T-helper 1 cell (primary cell): ENCODE measurements at places on chromosomes 11 and 22.

DNA sequence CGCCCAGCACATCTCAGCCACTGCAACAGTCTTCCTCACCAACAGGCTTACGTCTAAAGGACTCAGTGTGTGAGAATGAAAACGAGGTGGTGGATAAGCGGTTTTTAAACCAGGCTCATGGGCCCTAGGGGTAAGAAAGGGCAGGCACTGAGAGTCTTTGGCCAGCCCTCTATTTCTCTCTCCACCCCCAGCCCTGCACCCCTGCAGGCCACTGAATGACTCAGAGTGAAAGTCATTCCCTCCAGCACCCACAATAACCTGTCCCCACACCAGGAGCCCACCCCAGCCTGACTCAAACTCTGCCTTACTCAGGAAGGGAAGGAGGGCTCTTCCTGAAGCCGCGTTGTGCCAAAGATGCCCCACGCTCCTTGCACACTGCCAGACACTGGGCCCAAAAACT lies 72.0 kb downstream of the LARGE1 start:
- no peak for DNase-seq

- no peak for DNase-seq
Observed at GRCh38 chr11:117842131-117842941, 17.8 kb upstream of the FXYD2 start.

DNA sequence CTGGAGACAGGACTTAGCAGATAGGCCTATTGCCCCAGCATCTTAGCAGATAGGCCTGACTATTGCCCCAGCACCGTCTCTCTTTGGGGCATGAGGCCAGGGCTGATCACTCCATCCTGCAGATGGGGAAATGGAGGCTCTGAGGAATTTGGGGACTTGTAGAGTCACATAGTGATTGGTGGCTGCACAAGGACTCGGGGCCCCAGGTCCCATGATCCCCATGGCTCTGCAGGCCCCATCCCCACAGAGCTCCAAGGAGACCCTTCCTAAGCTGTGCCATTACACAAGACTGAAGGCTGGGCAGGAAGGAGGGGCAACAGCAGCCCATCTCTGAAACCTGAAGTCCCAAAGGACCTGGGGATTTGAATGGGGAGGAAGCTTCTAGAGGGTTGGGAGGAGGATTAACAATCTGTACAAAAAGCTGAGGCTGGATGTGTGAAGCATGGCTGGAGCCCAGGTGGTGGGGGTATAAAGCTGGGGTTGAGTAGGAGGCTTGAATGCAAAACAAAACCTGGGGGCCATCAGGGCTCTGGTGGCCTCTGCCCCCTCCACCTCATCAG lies 1.6 kb downstream of the ARAP1 start:
- DNase-seq = no peak

DNA sequence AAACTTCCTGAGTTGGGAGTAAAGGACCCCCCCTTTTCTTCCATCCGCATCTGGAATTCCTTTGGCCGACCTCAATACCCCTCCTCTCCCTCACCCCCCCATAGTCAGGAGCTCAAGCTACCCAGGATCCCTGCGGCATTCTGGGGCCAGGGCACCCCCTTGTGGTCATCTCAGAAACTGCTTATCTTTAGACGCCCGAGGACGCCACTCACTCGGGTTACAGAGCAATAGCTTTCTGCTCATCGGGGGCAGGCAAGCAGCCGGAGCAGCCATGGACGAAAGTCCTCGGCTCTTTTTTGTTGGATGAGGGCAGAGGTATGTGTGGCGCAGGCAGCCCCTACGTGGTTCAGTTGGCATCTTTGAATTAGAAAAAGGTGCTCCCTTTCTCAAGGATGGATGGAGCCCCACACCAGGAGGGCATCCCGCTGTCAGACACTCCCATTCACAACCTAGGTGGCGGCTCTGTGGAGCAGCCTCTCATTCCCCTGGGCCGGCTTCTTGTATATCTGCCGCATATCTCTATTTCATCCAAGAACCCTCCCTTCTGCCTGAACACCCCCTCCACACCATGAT lies 2.3 kb downstream of the C1QTNF5 start:
- DNase-seq = peak; percentile 46

DNA sequence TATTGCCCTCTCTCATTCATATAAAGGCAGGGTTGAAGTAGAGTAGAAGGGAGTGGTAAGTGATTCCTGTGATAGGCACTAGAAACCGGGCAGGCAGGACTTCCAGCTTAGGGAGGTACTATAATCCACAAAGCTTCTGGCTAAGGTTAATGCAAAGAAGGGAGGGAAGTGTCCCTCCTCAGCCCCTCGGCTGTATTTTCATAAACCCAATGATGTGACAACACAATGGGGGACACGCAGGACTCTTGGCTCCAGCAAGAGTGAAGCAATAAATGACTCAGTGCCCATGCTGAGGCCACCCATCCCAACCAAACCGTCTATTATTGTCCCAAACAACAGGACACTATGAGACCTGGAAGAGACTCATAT lies 90.7 kb downstream of the ETS1 start:
- DNase-seq = no peak

DNA sequence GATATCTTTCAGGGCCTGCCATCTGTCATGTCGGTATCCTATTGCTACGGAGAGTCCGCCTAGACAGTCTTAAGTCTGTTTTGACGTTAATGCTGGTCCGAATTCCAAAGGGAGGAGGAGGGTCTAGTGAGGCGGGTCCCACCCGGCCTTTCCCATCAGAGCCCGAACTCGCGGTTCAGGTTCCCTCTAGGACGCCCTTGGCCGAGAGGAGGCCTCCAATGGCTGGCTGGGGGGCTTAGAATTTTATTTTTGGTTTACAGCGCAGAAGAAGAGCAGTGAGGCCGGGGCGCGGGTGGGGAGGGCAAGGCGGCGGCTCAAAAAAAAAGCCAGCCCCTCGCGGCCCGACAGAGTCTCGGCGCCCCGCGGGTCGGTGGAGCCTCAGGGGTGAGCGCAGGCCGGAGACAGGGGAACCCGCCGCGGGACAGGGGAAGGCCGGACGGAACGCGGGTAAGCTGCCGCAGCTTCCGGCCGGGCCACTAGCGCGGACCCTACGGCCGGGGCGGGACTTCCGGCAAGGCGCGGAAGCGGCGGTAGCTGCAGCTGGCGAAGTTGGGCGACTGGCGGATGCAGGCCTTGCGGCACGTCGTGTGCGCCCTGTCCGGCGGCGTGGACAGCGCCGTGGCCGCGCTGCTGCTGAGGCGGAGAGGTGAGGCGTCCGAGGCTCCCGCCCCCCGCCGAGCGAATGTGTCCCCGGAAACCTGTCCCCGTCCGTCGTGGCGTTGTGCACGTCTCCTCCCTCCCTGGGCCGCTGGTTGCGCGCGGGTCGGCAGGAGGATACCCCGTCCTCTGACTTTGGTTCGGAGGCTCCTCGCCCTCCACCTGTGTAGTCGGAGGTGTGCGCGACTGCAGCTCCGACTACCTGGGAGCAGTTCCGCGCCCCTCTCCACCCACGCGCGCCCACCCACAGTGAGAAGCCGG lies at the start of gene TRMU:
TSS of gene TRMU (plus strand) at position 514 of the 918 bp plus-strand sequence. CDS start at position 565, 51 bp downstream.
- peak; percentile 84 for DNase-seq

DNA sequence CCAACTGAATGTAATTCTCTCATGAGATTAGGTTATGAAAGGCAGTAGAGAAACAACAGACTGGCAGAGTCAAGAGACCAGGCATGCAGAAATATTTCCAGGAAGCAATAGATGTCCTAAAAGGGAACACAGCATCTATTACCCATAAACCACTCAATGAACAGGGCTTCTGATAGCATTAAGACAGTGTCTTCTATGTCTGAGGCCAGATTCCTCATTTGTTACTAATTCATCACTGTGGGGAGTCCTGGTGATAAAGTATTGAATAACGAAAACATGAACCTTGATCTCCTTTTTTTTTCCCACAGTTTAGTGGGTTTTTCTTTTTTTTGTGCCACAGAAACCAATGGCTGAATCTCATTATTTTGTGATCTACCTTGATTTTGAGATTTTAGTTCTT lies 339.0 kb downstream of the METTL15 start:
- no peak for DNase-seq

- DNase-seq = no peak
Observed at GRCh38 chr11:93741882-93742226, 382 bp downstream of the C11orf54 start.

- DNase-seq = no peak
Observed at GRCh38 chr11:81494431-81494830, 1239.2 kb downstream of the FAM181B start.

DNA sequence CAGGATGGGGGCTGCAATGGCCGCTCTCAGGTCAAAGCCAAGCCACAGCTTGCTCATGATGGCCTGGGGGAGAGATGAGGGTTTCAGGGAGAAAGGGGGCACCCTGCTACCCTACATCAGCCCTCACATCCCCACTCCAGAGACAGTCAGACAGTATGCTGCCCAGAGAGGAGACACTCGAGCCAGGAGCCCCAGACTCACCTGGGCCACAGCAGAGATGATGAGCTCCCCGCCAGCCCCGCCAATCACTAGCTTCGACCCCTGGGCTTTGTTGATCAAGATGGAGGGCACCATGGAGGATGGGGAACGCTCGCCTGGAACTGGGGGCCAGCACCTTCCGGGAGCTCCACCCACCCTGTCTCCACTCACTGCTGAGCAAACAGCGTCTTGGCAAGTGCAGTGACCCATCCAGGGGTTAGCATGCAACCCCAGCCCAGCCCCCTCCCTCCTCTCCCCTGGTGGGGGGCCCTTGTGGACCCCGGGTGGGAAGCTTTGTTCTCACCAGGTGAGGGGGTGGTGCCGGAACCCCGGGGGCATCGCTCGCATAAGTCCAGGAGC lies 19.8 kb downstream of the GGT5 start:
- no peak for DNase-seq

GRCh38 chr22:27835446-27835845 lies 33.9 kb upstream of the MN1 start:
- DNase-seq = no peak

GRCh38 chr11:107804971-107805370 lies 53.6 kb downstream of the SLC35F2 start:
- DNase-seq = no peak

DNA sequence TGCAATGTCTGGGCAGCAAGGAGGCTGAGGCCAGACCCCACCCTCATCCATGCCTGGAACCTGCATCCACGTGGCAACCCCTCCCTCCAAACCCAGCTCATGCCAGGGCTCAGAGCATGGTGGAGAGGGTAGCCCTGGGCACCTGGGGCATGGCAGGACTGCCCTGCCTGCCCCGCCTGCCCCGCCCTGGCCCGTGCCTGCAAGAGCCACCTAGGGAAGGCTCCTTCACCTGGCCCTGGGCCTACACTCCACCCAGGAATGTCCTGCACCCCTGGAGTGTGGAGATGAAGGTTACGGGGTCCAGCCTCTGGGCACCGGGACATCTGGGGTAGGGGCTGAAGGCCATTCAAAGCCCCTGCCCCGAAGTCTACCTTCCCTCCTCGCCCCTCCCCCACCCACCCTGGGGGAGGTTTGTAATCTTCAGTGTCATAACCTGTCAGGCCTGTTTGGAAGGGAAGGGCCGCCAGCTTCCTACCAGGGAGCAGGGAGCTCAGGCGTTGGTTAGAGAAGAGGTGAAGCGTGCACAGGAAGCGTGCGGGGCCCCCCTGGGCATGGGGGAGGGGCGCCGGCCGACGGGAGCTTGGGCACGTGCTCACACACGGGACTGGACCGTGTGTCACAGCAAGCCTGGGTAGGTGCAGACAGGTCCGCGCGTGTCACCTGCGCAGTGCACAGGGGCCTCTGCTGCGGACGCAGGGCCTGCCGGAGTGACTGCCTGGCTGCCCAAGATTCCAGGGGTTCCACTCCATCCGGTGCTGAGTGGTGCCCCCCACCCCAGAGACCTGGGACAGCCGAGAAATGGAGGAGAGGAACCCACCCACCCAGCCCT lies 30.7 kb upstream of the TH start:
- no peak for DNase-seq

DNA sequence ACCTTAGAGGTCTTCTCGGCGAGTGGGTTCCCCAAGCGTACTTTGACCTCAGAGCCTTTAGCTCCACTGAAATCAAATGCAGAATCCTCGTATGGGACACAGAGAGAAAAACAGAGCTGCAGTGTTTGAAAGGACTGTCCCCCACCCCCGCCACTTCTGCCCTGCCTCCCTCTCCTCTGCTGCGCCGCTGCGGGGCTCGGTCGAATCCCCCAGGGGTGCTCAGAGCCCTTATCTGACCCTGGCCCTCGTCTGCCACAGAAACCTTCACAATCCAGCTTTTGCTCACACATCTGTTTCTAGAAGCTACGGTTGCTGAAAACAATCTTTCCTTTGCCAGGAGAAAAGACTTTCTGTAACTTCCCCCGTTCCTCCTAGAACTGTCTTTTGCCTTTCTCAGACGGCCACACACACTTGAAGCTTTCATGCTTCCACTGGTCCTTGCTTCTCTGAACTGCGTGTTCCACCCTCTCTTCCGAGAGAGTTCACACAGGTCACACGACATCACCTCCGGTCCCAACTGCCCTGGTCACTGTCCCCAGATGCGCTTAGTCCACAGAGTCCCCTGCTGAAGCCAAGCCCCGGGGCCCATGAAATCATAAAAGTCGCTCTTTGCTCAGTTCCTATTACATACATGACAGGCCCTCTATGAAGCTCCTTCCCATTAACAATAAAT lies 3.7 kb downstream of the SMIM35 start:
- DNase-seq = no peak

DNA sequence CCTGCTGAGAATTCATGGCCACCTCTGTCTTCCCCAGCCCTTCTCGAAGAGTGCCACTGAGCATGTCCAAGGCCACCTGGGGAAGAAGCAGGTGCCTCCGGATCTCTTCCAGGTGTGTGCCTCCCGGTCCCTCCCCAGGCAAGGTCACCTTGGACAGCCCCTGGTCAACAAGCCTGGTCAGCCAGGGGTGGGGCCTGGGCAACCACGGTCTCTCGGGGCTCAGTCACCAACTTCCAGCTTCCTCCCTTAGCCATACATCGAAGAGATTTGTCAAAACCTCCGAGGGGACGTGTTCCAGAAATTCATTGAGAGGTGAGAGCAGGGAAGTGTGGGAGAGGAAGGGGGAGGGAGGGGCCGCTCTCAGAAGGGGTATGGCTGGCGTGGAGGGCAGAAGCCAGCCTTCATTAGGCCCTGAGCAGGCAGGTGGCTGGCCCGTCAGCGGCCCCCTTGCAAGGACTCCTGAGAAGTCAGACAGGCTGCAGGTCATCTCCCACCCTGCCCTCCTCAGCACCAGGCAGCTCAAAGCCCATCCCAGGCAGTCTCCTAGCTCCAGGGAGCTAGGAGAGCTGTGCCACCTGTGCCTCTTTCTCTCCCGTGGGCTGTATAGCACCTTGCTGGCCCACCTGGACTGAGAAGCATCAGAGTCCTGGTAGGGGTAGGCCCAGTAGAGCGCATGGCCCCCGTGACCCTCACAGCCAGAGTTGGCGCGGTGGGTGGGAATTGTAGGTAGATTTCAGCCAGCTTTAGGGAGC lies 9.3 kb upstream of the ANKRD13D start:
- peak; percentile 4 for DNase-seq

DNA sequence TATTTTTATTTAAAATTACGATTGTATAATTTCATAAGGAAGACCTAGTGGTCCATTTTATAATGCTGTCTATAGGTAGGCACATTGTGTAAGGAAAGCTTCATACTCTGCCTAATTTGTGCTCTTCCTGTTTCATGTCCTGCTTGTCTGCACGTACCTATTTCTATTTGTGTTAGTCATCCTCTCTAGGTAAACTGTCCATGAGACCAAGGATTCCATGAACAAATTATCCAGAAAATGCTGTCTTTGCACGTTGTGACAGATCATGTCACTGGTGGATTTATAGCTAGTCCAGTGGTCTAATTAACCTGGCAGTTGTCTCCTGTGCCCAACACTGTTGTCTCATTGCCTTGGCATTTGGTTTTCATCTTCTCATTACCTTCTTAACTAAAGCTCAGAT lies 44.7 kb downstream of the DNAJC24 start:
- no peak for DNase-seq

- DNase-seq = no peak
Observed at GRCh38 chr11:78080084-78080817, 589 bp upstream of the NDUFC2 start.
